GM13977 (cell line): ENCODE measurements at places on chromosomes 12 and 14.
A peak's percentile ranks its signal among the peaks of the same experiment; 100 is the strongest.

DNA sequence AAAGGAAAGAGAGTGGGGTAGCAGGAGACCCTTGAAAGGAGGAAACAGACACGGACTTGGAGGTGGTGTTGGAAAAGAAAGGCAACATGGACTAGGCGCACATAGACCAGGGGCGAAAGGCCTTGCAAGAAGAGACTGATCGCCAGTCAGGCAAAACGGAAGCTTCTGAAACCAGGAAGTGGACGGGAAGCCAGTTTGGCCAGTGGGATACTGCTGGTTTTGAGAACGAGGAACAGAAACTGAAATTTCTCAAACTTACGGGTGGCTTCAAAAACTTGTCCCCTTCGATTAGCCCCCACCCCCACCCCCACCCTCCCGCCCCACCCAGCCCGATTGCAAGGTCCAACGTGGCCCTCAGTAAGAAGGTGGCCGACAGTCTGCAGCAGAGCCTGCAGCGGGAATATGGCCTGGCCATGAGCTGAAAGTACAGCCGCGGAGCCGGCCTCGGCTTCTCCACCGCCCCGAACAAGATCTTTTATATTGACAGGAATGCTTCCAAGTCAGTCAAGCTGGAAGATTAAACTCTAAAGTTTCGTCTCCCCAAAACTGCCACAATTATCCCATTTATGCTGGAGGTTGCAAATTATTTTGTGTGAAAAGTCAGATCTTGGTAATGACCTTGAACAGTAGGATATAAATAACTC is 364.7 kb downstream of the BCAT1 start:
- no peak for DNase-seq

GRCh38 chr12:52806821-52807543 is 6.9 kb downstream of the KRT4 start:
- no peak for DNase-seq

- peak; percentile 35 for DNase-seq
Measured at GRCh38 chr12:69243099-69244084, 4.0 kb downstream of the CPSF6 start.

DNA sequence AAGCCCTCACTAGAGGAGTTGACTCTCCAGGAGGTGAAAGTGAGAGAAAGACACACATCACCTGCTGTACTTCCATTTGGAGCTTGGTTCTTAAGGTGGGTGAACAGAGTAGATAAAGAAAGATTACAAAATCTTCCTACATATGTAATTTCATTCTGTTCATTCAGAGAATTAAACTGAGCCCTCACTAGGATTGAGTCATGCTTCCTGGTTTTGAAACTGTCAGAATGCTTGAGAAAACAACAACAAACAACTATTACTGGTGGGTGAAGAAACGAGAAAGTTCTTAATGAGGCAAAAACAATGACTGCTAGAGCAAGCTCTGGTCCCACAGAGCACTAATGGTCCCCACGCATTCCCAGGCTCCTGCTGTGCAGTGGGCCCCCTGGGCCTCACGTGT is 841.7 kb downstream of the VRK1 start:
- DNase-seq, result no peak

GRCh38 chr12:97200181-97200580 is 262.4 kb upstream of the RMST start:
- no peak for DNase-seq

DNA sequence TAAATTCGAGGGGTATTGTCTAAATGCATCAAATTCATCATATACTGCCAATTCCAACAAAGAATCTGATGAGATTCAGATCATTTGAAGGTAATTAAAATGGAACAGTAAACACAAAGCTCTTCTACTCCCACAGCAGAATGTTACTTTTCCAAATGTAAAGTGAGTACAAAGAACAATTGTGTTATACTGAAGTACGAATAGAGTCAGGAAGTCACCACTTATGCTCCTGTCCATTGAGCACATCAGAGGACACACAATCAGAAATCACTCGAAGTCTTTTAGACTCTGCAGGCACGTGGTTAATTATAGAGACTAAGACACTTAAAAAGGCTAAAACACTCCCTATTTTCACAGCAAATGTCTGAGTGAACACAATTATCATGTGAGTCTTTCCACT is 388.5 kb upstream of the MIS18BP1 start:
- no peak for DNase-seq

DNA sequence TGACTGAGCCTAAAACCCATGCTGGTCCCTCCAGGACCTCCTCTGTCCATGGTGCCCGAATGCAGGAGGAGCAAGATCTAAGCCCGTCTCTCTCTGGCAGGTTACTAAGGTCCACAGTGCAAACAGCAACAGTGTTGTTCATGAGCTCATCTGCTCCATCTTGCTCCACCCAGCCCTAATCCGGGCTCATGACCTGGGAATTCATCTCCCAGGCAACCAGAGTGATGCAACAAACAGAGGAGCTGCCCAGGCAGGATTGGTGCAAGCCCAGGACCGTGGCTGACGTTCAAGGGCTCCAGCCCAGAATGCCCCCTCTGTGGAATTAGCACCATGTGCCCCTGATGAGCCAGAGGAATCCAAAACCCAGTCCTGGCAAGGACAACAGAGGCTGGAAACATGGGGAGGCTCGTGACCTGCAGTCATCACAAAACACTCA is 29.9 kb downstream of the HSPB8 start:
- no peak for DNase-seq

DNA sequence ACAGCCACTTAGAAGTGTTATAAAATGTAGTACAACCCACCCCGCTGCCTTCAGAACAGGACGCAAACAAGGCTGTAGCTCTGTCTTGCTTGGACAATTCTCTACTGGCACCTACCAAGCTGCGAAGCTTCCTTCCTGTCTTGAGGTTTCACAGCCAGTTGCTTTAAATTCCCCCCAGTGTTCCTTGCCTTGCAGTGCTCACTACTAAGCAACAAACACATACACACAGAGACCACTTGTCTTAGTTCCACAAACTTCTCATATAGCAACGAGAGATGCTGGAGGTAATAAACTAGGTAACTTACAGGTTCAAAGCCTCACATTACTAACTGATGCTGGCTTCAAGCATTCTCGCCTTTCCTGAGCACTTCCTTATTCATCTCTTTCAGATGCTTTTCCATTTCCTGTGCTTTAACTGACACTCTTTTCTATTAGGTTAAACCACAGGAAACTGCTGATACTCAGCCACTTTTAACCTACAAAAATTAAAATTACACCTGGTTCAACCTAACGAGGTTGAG is 91.5 kb upstream of the PTGDR start:
- no peak for DNase-seq

GRCh38 chr12:56087220-56087619 is 7.3 kb downstream of the ERBB3 start:
- DNase-seq, result peak; percentile 2

DNA sequence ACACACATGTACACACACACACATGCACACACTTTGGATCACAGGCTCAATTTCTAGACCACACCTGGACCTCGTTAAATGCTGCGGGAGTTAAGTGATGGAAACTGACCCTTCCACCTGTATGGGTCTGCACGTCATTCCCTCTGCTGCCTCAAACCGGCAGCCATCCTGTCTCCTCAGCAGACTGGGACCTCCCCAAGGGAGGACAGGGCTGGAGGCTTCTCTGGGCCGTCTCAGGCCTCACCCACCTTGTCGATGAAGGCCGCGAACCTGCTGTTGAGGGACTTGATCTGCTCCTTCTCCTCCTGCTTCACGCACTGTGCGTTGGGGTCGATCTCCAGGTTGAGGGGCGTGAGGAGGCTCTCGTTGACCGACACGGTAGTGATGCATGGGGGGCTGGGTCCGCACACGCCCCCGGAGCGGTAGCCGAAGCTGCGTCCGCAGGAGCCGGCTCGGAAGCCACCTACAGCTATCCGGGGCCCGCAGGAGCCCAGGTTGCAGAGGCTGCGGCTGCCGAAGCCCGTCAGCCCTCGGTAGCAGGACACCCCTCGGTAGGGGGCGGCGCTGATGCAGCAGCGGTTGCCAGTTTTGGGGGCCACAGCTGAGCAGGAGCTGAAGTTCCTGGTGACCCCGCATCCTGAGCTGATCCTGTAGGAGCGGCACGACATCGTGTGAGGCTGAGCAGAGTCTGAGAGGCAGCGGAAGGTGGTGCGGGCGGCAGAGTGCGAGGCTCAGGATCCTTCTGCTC is at the start of gene KRT85:
KRT85 (minus strand) TSS at position 744 of the 748 bp plus-strand sequence; CDS start at position 668, 76 bp downstream.
- no peak for DNase-seq

- DNase-seq, result peak; percentile 52
Measured at GRCh38 chr12:113049976-113050742, 6.4 kb upstream of the DTX1 start.

DNA sequence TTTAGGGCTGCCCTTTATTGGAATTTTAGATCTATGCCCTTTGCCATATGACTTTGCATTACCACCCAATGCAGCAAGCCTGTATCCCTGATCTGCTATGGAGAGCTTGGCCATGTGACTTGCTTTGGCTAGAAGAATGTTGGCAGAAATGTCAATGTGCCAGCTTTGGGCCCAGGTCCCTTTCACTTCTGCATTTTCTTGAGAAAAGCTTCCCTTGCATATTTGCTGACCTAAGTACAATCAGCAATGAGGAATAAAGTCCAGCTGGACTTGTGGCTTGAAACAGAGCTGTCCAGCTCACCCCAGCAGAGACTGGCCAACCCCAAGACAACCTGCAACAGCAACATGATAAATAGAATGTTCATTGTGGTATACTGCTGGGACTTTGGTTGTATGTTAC is 135.9 kb downstream of the PAH start:
- no peak for DNase-seq

- no peak for DNase-seq
Measured at GRCh38 chr12:98769068-98769467, 124.0 kb downstream of the APAF1 start.

GRCh38 chr14:80658733-80659132 is 282.8 kb downstream of the CEP128 start:
- DNase-seq, result no peak

DNA sequence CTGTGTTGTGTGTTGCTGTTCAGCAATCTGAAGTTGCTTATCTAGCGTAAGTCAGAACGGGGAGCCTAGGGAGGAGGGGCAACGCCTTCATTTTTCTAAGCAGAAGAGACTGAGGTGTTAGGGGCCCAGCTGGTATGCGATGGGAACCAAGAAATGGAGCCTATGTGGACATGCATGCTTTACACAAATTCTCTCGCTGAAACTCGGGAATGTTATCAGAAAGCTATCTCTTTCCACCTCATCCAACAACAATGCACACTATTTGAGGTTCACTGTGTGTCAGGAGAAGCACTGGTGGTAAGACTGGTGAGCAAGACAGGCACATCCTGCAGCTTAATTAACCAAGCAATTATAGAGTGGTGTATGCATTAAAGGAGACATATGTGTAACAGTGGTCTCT is 89.7 kb downstream of the NRXN3 start:
- DNase-seq, result no peak

DNA sequence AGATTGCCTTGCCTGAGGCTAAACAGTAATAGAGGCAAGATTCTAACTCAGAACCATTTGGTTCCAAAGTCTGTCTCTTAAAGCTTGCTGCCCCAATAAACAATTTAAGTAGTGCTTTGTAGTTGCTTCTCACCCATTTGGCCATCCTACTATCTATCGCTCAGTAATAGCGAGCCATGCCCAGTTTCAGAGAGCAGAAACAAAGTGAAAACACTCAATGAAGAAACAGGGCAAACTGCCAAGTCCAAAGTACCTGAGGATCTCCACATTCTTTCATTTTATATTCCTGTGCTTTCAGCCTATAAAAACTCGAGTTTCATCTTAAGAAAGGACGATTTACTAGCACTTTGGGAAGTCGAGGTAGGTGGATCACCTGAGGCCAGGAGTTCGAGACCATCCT is 103.3 kb upstream of the BBS10 start:
- no peak for DNase-seq
